ENCODE measurements at places on chromosomes 16 and 17.

- DNase-seq, result no peak
Measured at GRCh38 chr17:56637254-56637653, 43.8 kb downstream of the NOG start.

GRCh38 chr17:46039592-46040186 is 40.6 kb downstream of the STH start:
- no peak for DNase-seq

DNA sequence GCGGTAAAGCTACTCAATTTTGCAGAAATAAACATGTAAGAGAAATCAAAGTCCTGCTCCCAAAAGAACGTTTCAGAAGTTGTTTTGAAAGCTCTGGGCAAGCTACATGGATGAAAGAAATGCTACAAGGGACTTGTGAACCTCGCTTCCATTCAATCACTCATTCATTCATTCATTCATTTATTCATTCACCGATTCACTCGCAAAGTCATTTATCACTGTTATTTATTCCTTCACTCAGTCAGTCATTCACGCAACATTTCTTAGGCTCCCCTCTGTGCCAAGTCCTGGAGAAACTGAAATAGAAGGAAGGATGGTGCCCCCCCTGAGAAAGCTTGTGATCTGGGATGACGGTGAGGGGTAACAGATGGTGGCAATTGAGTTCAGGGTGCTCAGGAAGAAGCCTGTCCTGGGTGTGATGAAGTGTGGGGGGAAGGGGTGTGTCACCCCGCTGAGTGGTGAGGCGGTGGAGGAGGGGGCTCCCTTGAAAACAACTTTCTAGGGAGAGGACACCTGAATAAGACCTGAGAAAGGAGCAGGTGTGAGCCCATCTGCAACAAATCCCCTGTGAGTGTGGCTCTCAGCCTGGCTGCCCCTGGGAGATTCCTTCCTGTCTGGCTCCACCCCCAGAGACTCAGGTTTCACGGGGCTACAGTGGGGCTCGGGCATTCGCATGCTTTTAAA is 36.3 kb upstream of the PRSS54 start:
- DNase-seq, result no peak

GRCh38 chr16:30143347-30143702 is 20.3 kb upstream of the MAPK3 start:
- no peak for DNase-seq
